ENCODE measurements at places on chromosomes 5 and 9.

GRCh38 chr5:81965524-81965923 is 6.3 kb upstream of the ATG10 start:
- DNase-seq = no peak

GRCh38 chr5:23675456-23675855 is 168.0 kb downstream of the PRDM9 start:
- no peak for DNase-seq

- no peak for DNase-seq
These were observed 8.2 kb upstream of the CRHBP start for GRCh38 chr5:76944638-76945037.

GRCh38 chr9:113600871-113601614 is 137.5 kb downstream of the RGS3 start:
- no peak for DNase-seq

- no peak for DNase-seq
These were observed 270.2 kb upstream of the PDE4D start for GRCh38 chr5:60163762-60164161.

- DNase-seq = no peak
These were observed 33.1 kb downstream of the GTF3C4 start for GRCh38 chr9:132703336-132703735.

DNA sequence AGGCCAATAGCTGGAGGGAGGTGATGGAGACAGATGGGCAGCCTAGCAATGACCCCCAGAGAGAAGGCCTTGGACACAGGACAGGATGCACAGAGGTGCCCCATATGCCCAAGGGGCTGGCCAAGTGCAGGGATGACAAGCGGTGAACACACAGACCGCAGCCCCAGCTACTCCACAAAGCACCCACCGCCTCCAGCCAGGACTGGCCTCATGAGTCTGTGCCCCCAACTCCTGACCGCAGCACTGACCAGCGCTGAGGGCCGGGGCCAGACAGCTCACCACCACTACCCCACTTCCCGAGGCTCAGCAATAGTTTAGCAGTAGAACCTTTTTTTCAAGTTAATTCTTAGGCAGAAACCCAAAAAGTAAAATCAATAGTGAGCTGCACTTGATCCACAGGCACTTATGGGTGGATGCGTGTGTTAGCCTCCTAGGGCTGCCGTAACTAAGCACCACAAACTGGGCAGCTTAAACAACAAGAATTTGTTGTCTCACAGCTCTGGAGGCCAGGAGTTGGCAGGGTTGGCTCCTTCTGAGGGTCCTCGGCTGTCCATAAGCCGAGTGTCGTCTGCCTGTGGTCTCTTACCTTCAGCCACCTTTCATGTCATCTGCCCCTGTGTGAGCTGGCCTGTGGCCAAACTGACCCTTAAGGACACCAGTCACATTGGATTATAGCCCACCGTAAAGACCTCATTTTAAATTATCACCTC is 14.1 kb downstream of the ROR2 start:
- no peak for DNase-seq

DNA sequence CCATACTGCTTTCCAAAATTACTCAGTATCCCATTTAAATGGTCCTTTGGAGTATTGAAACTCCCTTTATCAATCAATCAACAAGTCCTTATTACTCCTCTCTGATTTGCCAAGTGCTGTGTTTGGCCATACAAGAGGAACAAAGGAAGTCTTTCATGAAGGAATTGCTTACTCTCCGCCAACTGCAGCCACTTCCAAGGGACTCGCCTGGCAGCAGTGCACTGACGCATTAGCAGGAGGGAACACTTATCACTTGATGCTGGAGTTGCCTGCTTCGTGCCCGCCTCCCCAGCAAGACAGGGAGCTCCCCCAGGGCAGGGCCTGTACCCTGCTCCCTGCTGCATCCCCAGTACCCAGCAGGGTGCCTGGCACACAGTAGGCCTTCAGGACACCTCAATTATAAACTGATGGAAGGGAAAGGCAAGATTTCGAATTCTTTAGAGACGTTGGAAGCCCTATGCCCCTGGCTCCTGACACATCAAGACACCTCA is 97.9 kb downstream of the CRB2 start:
- DNase-seq = no peak

DNA sequence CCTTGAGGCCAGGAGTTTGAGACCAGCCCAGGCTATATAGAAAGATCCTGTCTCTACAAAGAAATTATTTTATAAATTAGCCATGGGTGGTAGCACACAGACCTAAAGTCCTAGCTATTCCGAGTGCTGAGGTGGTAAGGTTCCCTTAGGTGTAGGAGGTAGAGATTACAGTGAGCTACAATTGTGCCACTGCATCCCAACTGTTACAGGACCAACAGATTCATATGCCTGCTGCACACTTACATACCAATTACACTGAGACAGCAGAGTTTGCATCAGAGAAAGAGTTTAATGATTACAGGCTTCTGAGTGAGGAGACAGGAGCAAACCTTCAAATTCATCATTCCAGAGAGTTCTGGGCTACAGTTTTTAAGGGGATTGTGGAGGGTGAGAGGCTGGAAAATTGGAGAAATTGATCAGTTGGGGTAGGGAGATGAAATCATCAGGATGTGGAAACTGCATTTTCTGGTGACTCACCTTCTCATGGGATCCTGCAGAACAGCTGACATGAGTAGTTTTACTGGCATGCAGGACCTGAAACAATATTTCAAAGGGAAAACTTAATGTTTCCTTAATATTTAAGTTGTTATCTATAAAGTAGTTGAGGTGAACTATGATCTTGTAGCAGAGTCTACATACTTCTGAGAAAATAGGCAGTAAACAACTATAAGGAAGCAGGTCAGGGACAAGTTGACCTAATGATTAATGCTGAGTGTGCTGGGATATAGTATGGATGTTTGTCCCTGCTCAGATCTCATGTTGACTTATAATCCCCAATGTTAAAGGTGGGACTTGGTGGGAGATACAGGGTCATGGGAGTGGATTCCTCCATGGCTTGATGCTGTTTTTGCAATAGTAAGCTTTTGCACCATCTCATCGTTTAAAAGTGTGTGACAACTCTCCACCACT is 54.7 kb downstream of the ANXA2R start:
- DNase-seq = no peak

- no peak for DNase-seq
These were observed 318.8 kb downstream of the DNAH5 start for GRCh38 chr5:13625616-13626198.

- no peak for DNase-seq
These were observed 138.5 kb downstream of the MPDZ start for GRCh38 chr9:13140843-13141592.

GRCh38 chr9:90508940-90509339 is 133.7 kb downstream of the DIRAS2 start:
- DNase-seq = no peak

DNA sequence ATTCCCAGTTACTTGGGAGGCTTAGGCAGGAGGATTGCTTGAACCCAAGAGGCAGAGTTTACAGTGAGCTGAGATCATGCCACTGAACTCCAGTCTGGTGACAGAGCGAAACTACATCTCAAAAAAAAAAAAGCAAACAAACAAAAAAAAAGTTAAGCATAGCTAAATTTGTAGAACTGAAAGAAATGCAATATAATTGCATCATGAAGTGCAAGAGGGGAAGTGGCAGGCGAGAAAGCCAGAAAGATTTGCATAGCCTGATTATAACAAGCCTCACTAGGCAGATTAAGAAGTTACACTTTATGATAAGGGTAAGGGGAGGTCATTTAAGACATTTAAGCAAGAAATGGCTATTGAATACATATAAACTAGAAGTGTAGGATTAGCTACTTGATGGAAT is 187.1 kb downstream of the EDIL3 start:
- no peak for DNase-seq

GRCh38 chr9:35835216-35835632 is 6.2 kb downstream of the TMEM8B start:
- no peak for DNase-seq

DNA sequence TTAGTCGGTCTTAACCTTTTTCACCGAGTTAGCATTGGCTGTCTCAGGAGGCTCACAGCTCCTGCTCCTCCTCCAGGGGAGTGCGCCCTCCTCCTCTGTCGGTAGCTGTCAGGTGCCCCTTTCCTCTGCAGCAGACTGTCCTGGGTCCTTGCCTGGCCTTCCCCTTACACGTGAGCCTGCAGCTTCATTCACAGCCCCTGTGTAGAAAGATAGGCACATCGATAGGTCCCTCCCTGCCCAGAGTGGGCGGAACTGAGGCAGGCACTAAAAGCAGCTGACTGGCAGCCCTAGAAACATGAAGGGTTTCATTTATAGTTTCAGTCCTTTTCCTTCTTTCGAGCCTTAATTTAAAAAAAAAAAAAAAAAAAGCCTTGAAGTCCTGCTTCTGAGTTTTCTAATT is 17.2 kb downstream of the TENT4A start:
- DNase-seq = no peak

- DNase-seq = no peak
These were observed 173.1 kb downstream of the SYK start for GRCh38 chr9:90974643-90975245.

DNA sequence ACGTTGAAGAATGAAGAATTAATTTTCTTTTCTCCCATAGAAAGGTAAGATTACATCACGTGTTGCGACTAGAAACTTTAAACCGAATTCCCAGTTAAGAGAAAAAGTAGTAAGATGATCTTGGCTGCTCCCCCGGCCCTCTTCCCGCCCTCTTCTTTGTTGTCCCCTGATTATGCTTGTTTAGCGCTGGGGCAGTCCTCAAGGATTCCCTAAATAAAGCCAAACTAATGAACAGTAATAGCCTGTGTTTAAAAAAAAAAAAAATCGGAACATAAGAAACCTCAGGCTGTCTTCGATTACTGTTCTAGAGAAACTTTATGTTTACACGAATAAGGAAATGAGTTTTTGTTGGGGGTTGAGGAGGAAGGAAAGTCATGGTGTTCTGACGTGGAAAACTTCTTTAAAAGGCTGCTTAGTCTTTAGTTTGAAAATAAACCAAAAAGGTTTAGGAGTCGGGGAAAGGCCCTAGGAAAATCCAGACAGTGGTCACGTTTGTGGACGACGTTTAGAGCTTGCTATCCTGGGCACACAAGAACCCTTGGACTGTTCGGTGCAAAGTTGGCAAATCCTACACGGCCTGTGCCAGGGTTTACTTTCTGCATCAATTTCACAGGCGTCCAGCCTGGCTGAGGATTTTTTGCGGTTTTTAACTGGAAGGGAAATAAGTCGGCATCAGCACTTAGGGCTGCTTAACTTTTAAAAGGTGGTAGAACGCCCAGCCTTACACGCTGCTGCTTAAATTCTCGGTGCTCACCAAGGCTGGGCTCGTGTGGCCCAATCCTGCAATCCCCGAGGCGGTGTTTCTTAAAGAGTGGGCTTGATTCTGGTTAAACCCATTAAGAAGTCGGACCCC is 1.1 kb upstream of the MAT2B start:
- peak; percentile 46 for DNase-seq

GRCh38 chr9:81596679-81597418 is 92.5 kb downstream of the TLE1 start:
- no peak for DNase-seq

DNA sequence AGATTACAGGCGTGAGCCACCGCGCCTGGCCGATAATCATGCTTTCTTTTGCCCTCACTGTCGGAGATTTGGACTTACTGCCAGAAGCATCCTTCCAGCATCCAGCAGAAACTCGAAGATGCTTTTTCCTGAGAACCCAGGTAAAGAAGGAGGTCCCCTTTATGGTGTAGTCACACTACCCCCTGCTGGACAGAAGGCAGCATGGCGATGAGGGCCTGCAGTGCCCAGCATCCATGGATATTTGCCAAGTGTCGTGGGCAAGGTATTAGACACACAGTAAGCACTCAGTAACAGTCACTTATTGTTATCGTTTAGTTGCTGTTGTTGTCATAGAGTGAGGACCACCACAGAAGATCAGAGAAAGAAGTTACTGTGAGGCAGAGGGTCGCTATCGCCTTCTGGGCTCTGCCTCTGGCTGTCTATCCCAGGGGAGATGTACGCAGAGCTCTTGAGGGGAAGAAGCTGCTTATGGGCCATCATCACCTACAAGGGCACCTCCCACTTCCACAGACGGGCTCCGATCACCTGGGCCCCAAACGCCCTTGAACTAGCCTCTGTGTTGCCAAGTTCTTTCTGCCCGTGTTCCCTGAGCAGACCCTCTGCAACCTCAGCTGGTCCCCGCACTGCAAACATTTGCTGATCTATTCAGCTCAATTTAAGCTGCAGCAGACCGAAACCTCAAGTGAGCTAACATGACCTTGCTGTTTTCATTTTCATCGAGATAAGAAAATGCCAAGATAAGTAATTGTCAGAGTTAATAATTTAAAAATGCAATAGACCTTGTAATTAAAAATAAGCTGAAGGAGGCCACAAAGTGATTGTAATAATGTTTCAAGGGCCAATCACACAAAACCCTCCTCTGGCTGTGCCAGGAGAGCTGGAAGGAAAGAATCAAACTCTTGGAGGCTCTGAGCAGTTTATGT is 23.9 kb downstream of the C5orf15 start:
- peak; percentile 25 for DNase-seq

- DNase-seq = no peak
These were observed 17.8 kb downstream of the MED10 start for GRCh38 chr5:6360323-6361072.

Measured in C1 segment of cervical spinal cord (tissue), 14 donors.